ENCODE measurements at places on chromosomes 11 and 22.

- DNase-seq = no peak
These were observed 7.4 kb upstream of the RCE1 start for GRCh38 chr11:66835768-66836405.

DNA sequence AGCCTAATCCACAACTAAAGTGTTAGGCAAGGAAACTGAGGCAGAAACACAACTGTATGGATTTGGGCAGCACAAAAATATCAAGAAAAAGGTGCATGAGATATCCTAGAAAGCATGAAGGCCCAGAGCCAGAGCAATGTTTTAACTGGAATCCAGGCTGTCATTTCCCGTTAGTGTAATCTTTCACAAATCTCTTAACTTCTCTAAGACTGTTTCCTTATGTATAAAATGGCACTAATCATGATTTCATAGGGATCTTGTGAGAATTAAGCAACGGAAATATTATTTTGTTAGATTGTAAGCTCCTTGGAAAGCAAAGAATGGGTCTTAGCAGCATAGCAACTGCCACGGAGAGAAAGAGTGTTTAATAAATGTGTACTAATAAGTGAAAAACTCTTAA, 14.7 kb upstream of the SYTL2 start:
- no peak for DNase-seq

GRCh38 chr11:23013509-23013908, 153.2 kb upstream of the CCDC179 start:
- DNase-seq = no peak

DNA sequence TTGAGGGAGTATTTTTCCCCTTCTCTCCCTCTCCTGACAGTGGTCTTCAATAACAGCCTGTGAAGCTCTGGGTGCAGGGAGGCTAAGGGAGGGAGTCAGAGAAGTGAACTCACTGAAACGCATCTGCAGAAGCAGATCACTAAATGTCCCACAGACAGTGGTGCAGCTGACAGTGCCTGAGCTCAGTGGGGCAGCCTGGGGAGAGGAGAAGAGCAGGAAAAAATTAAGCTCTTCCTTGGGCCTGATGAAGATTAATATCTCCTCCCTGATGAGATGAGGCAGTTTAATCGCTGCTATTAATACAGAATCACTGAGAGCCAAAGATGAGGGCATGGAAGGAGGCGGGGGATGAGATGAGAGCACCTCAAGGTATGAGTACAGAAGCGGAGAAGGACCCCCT, 180.8 kb downstream of the LARGE1 start:
- DNase-seq = no peak

DNA sequence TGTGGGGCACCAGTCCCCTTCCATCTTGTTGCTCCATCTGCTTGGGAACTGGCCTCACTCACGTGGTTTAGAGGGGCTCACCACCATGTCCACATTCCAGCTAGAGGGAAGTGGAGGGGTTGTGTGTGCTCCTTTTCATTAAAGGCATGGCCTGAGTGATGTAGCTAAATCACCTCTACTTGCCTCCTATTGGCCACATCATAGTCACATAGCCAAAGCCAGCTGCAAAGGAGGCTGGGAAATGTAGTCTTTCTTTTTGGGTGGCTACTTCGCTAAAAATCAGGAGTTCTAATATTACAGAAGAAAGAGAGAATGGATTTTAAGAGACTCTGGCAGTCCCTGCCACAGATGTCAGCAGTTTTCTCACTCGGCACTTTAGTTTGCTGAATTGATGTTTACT, 63.0 kb upstream of the ALX4 start:
- no peak for DNase-seq

GRCh38 chr22:17569971-17570511, 6.7 kb downstream of the SLC25A18 start:
- DNase-seq = no peak
